Stimulated activated memory B cell treated with anti-CD40 and anti-IgM and Interleukin-4, amounts not matched to agents 10 μg/mL and 1 μg/mL and 100 μg/mL, for 72 hours (primary cell): ENCODE measurements at places on chromosomes 7 and 10.

- no peak for ATAC-seq
Observed at GRCh38 chr7:12638851-12639456, 48.5 kb upstream of the ARL4A start.

DNA sequence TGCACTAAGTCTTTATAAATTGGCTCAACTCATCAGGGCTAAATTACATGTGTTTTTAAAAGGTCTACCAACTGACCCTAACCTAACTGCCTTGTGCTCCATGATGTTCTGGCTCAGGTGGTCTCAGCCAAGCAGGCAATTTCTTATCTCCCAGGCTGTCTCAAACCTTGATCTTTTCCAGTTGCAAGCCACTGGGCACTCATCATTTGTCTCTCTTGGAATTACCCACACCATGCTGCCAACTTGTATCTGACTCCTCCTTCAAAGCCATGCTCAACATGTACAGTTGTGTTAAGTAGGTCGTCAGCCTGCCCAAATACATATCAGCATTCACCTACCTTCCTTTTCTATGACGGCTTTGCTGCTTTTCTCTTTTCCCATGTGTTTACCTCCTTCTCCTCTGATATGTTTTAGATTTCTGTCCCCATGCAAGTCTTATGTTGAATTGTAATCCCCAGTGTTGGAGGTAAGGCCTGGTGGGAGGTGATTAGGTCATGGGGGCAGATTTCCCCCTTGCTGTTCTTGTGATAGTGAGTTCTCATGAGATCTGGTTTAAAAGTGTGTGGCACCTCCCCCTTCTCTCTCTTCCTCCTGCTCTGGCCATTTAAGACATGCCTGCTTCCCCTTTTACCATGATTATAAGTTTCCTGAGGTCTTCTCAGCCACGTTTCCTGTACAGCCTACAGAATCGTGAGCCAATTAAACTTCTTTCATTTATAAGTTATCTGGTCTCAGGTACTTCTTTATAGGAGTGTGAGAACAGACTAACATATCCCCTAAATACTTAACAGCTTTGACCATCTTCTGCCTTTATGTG lies 130.0 kb downstream of the ELAPOR2 start:
- peak; percentile 63 for ATAC-seq

DNA sequence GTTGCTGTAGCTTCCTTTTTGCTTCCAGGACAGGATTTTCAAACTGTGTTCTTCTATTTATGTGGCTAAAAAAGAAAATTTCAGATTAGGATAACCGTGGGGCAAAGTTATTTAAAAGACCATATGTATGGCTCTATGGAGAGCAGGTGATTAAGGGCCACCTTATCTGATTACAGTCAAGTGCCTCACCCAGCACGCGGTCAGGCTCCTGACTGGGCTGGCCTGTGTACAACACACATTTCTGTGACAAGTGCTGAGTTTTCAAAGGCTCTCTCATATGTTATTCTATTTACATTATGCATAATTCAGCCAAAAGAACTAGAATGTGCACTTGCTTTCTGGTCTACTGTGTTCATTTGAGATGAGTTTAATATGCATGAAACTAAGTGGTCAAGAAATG lies 547.4 kb downstream of the PHTF2 start:
- ATAC-seq, result no peak

DNA sequence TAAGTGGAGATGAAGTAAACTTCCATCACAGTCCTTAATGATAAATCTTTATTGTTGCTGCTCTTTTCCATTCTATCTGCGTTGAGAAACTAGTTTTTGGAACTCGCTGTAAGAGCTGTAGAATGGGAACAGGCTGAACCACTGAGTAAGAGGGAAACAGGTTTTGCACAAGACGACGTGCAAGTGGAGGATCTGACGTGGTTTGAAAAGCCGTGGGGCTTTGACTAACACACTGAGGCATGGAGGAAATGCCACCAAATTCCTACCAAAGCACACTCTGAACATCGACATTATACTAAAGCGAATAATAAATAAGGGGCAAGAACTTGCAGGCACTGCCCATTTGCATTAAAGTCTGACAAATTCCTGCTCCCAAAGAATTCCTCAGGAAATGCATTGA lies 160.6 kb downstream of the KLF6 start:
- no peak for ATAC-seq

- ATAC-seq, result no peak
Observed at GRCh38 chr7:151941009-151941408, 15.2 kb upstream of the GALNTL5 start.

DNA sequence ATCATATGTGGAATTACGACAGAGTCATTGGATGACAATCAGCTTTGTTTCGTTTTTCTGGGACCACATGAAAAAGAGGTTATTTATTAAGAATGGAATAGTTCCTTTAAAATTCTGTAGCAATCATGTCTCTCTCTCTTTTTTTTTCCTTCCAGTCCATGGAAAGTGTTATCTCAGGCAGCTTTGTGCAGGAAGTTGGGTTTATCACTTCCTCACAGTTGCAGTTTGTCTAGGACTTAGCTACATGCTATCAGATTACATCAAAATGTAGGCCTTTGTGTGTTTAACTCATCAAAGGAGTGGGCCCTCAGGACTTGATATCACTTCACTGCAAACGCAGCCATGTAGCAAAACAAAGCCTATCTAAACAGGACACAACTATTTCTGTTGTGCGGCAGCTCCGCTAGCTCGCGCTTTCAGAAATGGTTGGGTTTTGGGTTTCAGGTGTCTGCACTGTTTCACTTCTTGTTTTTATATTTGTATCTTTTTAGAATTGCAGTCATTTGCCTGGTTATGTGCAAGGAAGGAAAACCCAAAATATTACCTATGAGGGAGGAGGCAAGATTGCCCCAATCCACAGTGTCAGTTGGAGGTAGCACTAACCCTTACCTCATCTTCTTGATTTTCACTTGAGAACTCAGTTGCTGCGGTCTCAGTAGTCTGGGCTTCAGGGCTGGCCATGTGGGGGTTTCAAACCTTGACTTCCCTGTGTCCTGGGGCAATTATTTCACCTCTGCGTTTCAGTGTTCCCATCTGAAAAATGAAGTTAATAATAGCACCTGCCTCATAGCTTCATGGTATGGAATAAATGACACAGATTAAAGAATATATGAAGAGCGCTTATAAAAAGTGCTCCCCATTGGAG lies 66.7 kb downstream of the HHEX start:
- ATAC-seq, result peak; percentile 94

DNA sequence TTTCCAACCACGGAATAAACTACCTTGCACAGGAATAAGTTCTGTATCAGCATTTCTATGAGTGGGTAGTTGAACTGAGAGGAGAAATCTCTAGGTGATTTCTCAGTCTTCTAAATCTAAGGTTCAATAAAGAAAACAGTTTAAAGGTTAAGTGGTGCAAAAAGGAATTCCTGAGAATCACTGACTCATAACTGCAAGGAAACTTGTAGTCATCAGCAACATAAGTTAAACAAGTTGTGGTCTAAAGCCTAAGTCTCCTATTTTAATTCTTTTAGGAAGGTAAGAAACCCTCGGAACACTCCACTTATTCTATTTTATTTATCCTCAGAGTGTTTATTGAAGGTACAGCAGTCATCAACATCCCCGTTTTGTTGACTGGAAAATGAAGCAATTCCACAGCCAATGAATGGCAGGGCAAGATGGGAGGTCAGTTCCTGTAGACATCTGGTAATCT lies 92.4 kb upstream of the PIK3CG start:
- ATAC-seq, result peak; percentile 63

DNA sequence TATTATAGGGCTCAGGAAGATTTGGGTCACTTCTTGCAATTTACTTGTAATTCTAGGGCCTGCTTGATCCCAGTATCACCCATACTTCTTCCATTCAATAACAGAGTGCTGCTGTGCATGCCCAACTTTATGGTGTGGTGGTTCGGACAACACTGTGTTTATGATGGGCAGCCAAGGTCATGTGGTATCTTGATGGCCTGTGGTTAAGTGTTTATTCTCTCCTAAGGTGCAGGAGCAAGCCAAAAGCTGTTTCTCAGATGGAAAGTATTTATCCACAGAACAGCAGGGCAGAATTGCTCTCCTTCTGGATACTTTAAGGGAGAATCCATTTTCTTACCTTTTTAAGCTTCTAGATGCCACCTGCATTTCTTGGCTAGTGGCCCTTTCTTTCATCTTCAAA lies 433.8 kb downstream of the SH2D4B start:
- ATAC-seq, result no peak

GRCh38 chr7:77427996-77428603 lies 12.0 kb upstream of the GSAP start:
- ATAC-seq, result no peak

- ATAC-seq, result no peak
Observed at GRCh38 chr10:36779238-36779846, 346.1 kb upstream of the ANKRD30A start.

GRCh38 chr7:29030781-29031275 lies 72.7 kb upstream of the TRIL start:
- no peak for ATAC-seq

DNA sequence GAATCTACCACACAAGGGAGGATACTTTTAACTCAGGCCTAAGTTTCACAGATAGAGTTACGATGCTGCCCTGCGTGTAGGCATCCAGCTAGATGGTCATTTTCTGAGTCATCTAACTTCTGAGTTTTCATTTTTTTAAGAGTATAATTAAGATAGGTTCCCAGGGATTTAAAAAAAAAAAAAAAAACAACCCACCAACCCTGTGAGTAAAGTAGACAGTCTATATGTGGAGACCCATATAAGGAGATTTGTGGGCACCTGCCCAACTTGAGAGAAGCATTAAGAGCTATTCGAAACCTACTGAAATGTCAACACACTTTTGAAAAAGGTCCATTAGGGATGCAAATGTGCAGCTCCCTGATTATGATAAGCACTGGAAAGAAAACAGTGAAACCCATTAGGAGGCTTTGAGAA lies 257.3 kb downstream of the TRIL start:
- ATAC-seq, result no peak

- no peak for ATAC-seq
Observed at GRCh38 chr7:52525772-52526341, 509.6 kb upstream of the POM121L12 start.

DNA sequence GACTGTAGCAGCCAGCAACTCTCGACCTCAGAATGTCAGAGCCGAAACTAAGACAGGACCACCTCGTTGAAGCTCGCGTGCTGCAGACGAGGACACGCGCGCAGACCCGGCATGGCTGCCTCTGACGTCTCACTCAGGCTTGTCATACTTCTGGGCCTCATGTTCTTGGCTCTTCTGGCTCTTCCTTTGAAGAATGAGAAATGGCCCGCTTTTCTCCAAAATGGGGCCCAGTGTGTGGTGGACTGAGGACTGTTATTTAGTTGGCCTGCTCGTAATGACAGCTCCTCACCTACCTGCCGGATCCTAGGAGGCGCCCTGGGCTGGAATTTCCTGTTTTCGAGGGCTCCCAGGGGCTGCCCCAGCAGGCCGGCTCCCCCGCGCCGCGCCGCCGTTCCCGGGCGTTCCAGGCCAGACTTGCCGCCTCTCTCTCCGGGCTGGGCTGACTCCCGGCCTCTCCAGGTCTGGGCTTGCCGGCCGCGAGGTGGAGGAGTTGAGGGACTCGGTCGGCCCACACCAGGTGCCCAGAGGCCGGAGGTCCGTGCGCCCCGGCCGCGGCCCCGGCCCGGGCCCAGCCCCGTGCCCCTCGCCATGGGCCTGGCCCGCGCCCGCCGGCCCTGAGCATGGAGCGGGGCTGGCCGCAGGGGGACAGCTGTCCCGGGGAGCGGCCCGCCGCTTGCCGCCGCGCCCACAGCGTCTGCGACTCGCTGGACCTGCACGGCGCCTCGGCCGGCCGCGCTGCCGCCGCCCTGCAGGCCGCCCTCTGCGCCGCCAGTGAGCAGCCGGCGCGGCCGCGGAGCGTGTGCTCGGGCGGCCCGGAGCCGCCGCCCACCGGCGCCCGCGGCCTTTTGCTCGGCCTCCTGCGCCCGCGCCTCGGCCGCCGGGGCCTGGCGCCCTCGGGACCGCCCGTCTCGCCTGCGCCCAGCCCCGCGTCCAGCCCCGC lies 28.1 kb downstream of the AGAP3 start:
- ATAC-seq, result no peak

- peak; percentile 40 for ATAC-seq
Observed at GRCh38 chr10:93495654-93496321, 624 bp upstream of the CEP55 start.

DNA sequence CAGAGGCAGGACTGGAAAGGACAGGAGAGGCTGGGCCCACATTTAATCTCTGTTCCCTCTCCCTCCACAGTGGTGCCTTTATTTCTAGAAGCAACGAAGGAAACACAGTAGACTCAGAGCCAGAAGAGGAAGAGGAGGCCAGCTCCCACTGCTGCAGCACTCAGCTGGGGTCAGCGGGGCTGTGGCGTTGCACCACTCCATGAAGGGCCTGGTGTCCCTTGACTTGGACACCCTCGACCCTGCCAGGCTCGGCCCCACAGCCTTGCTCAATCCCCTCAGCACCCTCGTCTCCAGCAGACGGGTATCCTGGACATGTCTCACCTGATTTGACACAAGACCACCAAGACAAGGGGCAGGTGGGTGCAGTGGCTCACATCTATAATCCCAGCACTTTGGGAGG lies 38.8 kb downstream of the PRKAG2 start:
- ATAC-seq, result no peak

DNA sequence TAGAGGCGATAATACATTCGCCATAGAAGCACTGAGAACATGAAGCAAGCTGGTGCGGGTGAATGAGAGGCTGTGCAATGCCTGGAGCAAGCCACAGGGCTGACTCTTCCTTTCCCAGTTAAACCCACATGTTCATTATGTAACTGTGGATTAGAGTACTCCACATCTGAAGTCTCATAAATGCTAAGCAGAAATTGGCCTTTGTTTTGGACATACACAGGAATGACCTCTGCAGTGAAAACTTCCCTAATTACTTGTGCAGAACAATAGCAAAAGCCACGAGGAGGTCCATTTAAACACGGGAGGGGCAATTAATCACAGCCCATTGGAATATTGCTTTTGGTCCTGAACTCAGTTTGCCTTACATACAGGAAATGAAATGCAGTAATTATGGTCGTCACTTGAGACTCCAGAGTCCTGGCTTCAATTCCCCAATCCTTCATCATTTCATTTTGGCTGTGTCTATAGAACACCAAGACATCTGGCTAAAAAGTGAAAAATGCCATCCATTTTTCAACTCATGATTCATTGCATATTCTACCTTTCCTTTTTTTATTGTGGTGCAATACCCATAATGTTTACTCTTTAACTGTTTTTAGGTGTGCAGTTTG lies 78.7 kb upstream of the CXCL12 start:
- ATAC-seq, result no peak

GRCh38 chr10:14022954-14023672 lies 307.6 kb downstream of the FRMD4A start:
- ATAC-seq, result no peak

DNA sequence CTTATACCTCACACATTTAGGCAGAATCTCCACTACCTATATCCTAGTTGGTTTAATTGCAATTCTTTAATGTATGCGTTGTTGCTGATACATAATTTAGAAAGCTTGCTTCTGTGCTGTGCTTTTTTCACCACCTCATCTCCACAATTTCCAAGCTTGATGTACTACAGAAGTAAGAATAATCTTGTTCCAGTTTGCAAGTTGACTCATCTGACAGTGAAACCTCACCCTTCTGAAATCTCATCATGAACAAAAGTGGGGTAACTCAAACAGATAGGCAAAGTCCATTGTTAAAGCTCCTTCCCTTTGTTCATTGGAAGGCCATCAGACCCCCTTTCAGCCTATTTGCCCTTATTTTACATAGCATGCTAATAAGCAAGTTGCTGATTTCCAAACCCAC lies 13.6 kb downstream of the EIF4EBP2 start:
- no peak for ATAC-seq

GRCh38 chr7:1748839-1749173 lies 78.7 kb downstream of the ELFN1 start:
- ATAC-seq, result no peak

GRCh38 chr10:35998026-35998425 lies 355.9 kb upstream of the FZD8 start:
- ATAC-seq, result no peak
